ENCODE measurements at places on chromosomes 4 and X.

GRCh38 chrX:78330540-78330939 is 3.1 kb upstream of the CYSLTR1 start:
- DNase-seq = no peak

- DNase-seq = no peak
Measured at GRCh38 chr4:24923550-24923949, 10.7 kb upstream of the CCDC149 start.

DNA sequence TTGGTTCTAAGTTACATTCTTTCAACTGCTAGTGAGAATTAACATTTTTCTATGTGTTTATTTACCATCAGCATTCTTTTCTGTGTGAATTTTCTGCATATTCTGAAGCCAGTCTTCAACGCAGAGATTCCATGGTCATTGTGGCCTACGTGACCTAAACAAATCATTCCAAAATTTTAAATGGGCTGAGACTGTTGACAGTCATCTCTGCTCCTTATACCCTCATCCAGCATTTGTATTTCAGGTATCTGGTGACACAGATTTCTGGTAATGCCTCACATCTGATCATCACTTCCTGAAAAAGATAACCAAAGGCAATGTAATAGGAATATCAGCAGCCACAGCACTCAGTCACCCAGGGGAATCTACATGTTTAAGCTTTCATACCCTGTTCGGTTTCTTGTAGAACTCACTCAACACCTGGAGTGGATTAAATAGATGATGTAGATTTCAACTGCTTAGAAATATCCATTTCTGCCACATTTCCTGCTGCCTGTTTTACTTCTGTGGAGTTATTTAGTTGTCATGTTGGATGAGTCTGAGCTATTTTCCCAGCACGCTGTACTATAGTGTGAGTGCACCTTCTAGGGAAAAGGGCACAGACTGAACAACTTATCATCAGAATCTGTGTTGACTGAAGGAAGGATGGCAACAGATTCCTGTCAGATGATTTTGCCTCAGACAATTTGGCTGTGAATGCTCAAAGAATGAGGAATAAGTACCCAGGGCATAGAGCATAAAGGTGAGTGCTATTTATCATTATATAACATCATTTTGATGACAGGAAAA is 73.0 kb upstream of the HPGD start:
- no peak for DNase-seq

DNA sequence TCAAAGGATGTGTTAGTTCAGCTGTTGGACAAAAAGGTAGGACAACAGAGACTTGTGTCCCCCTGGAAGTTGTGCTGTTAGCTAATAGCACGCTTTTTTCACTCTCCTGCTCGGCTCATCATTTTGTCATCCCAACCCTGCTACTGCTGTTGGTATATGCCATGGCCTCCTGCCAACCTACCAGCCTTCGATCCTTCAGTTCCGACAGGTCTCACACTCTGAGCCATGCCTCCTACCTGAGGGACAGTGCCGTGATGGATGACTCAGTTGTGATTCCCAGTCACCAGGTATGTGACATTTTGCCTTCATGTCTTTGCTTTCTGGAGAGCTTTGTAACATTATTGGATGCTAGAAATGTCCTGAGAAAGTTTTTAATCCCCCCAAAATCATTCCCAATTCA is 268.1 kb downstream of the ANK2 start:
- DNase-seq = no peak

DNA sequence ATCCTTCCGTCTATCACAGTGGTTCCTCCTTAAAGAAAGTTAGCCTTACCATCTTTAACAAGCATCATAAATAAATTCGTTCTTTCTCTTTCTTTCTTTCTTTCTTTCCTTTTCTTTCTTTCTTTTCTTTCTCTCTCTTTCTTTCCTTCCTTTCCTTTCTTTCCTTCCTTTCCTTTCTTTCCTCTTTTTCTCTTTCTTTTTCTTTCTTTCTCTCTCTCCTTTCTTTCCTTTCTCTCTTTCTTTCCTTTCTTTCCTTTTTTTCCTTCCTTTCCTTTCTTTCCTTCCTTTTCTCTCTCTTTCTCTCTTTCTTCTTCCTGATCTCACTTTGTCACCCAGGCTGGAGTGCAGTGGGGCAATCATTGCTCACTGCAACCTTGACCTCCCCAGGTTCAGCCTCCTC is 60.4 kb downstream of the ENPP6 start:
- DNase-seq = no peak

DNA sequence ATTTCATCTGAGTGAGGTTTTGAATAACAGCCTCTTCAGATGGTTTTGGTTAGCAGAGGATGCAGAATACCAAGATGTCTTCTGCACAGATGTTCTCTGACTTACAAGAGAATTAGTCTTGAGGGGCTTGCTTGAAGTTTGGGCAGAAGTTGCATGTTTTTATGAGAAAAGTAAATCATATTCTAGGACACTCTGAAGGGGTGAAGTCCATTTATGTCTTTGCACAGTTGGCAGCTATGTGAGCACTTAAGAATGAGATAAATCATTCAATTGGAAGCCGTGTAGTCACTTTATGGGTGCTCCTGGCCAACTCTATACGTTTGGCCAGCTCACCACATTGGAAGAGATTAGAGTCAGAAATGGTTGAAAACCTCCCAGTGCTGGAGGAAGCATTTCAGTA is 252.7 kb upstream of the KCNIP4 start:
- DNase-seq = no peak

DNA sequence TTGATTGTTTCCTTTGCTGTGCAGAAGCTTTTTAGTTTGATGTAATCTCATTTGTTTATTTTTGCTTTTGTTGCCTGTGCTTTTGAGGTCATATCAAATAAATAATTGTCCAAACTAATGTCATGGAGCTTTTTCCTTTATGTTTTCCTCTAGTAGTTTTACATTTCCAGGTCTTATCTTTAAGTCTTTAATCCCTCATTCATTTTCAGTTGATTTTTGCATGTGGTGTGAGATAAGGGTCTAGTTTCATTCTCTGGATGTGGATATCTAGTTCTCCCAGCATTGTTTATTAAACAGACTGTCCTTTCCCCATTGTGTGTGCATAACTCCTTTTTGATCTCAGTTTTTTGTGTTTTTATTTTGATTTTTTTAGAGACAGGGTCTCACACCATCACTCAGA is 179.1 kb upstream of the STK26 start:
- no peak for DNase-seq

DNA sequence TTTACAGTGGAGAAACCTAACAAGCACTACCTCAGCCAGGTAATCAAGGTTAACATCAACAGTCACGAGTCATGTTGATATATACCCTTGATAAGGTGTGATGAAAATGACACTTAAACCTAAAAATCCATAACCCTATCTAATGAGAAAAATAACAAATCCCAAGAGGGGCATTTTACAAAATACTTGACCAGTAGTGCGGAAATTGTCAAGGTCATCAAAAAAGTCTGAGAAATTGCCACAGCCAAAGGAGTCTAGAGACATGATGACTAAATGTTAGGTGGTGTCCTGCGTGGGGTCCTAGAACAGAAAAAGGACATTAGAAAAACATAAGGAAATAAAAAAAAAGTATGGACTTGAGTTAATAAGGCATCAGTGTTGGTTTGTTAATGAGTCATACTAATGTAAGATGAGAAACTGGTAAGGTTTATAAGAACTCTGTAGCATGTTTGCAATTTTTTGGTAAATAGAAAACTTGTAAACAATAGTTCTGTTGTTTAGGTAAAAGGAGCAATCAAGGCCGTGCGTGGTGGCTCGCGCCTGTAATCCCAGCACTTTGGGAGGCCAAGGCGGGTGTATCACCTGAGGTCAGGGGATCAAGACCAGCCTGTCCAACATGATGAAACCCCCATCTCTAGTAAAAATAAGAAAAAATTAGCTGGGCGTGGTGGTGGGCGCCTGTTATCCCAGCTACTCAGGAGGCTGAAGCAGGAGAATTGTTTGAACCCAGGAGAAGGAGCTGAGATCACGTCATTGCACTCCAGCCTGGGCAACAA is 2.9 kb downstream of the RPL36A start:
- no peak for DNase-seq

GRCh38 chrX:156001001-156001666 is 3.6 kb downstream of the IL9R start:
- no peak for DNase-seq

DNA sequence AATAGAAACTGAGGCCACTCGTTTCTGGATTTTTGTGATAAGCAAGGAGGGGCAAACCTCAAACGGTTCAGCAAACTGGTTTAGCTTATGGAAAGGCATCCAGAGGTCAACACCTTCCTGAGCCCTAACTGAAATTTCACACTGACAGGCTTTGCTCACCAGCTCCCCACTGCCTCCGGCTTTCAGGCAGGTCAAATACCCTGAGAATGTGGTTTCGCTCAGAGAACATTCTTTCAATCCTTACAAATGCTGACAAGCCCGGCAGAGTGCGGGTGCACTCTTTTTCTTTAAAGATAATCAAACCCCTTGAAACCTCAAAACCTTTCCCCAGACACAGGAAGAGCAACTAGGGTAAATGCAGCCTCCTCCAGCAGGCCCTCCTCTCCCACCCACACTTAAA is 41.5 kb downstream of the CD40LG start:
- no peak for DNase-seq

- no peak for DNase-seq
Measured at GRCh38 chr4:88078579-88078978, 71.1 kb downstream of the PKD2 start.

Data from NCI-H1105 (cell line).